Left colon (tissue), 2 donors: ENCODE measurements at places on chromosomes 3 and 15. TPM values are rescaled to one million over a fixed set of nuclear protein-coding genes. Genes with fewer than 3 reads are reported as not detected.

RETNLB gene
- 58.5 TPM for total RNA-seq

DNA sequence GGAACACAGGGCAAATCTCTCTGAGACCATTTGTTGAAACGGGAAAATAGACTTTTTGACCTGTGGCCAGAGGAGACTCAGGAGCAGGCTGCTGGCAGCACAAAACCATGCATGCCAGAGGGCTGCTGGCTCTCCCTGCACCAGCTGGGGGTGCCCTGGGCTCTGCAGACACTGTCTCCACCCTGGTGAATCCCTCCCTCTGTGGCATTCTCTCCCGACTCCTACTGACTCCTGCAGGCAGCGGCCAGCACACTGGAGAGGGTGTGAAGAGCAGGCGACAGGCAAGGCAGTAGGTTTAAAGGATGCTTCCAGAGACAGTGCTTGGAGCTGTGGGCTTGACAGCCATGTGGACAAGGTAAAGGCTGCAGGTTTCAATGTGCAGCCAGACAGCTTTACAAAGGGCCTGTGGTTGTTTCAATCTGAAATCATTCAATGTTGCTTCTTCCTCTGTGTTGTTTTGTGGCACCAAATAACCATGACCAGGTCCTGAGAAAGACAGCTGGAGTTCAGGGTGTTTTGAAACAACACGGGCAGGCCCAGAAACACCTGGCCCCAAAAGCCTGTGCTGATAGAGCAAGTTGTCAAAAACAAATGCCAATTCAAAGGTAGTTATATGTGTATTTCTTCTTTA, 431.0 kb upstream of the ATP10A start:
- DNase-seq, result no peak

DNA sequence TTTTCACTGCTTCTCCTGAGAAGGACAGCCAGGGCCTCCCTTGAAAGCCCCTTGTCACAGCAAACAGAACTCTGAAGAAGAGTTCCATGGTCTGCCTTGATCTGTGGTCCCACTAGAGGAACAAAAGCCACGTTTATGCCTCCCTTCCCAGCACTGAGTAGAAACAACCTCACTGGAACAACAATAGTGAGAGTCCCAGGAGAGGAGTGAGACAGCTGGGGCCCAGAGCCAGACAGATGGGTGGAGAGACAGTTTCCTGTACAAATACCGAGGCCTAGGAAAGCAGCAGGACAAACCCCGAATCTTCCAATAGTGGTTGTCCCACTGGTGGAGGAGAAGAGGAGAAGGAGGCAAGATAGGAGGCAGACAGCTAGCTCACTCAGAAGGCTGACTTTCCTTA, 106.1 kb downstream of the WDR76 start:
- no peak for DNase-seq

DNA sequence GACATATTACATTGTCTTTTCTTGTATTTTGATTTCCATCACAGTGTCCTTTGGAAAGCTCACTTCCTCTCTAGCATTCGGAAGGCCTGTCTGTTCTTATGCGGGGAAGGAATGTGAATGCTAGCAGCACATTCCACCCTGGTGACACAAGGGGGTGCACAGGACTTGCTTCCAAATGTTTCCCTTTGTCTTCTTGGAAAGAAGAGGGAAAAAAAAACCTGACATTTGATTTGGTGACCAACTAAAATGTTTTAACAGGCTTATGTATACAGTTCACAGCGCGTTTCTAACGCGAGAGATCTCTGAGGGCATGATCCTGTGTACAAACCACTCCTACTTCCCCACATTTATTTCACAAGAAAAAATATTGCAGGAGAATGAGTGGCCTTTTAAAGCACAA, 107.6 kb upstream of the FXR1 start:
- no peak for DNase-seq

HDGFL3 gene
- total RNA-seq, result 13.6 TPM
